Fibroblast of skin of back (primary cell): ENCODE measurements at places on chromosomes 5 and 9.
A peak's percentile ranks its signal among the peaks of the same experiment; 100 is the strongest.

DNA sequence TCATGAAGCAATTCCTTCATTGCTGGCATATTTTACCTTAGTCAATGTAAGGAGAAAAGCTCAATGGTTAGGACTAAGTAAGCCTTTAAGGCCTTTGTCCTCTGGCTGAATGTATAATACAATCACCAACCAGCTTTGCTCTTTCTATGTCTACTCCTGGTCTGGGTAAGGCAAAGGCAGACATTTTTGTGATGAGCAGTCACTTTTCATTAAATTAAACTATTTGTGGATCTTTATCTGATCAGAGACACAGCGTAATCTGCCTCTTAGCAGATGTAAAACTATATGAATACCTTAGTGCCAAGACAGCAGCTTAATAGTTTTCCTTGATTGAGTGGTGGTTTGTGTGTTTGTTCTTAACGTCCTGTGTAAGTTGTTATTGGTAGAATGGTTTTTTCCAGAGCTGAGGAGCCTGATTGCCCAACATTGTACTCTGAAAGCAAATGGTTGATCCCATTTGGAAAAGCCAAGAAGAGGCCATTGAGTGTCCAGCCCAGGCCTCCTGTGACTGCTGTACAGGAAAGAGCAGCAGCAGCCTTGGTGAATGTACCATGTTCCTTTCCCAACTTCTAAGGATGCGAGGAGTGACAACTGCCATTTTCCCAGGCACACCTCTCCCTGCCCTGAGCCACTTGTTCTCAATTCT lies 16.5 kb upstream of the CXXC5 start:
- no peak for DNase-seq

GRCh38 chr5:96752341-96753016 lies 55.3 kb downstream of the ERAP1 start:
- DNase-seq, result peak; percentile 60

- no peak for DNase-seq
Measured at GRCh38 chr9:119284587-119285337, 84.5 kb downstream of the BRINP1 start.

- peak; percentile 73 for DNase-seq
Measured at GRCh38 chr9:99677281-99677680, 144.4 kb upstream of the NR4A3 start.

GRCh38 chr5:63081402-63081801 lies 502.8 kb downstream of the LRRC70 start:
- no peak for DNase-seq

GRCh38 chr5:36939969-36940858 lies 63.6 kb downstream of the NIPBL start:
- no peak for DNase-seq

DNA sequence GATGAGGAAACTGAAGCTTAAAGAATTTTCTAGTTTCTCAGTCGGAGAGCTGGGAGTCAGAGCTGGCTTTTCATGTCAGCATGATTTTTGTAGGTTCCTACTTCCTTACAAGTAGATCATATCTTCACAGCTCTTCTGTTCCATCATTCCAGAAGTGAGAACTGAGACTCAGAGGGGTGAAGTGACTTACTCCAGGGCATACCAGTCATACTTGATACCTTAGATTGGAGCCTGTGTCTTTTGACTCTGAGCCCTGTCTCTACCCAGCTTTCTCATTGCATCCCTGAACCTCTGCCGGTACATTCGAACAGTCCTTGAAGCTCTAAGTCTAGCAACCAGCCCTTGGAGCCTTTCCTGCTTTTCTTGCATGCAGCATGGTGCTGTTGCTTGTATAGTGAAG lies 53.3 kb downstream of the MCCC2 start:
- DNase-seq, result no peak

GRCh38 chr5:19605846-19606407 lies 382.1 kb downstream of the CDH18 start:
- DNase-seq, result no peak

DNA sequence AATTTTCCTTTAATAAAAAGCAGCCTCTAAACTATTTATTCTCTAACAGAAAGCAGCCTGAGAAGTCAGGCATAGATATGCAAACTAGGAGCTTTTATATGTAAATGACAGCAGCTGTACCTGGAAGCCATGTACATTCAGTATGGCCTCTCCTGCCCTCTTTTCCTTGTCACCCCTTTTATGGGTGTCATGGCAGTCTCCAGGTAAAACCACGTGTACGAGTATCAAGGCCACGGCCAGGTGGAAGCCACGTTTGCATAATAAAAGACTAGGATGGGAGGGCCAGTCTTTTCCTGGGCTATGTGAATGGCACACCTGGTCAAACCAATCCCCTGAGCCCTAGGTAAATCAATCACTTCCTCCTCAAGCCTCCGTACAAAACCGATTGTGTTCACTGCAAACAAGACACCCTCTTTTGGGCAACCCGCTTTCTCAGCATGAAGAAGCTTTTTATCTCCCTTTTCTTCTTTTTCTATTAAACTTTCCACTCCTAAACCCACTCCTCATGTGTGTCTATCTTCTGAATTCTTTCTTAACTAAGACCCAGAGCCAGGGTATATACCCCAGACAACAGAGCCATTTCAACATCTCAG lies 419.5 kb upstream of the CTNND2 start:
- no peak for DNase-seq
